ENCODE measurements at places on chromosomes 5 and 9. TPM values are rescaled to one million over a fixed set of nuclear protein-coding genes. Genes with fewer than 3 reads are reported as not detected.

Gene TEX48
- not detected for total RNA-seq

Gene LAMC3
- total RNA-seq: 7.3 TPM

Gene ENTREP1
- total RNA-seq: 3.8 TPM

GRCh38 chr5:154296525-154297159 lies 106.1 kb downstream of the GALNT10 start:
- DNase-seq: no peak
- H3K27me3 ChIP-seq: no peaks in the 10 kb centered on the region
- peaks cover 18% of the 10 kb centered on the region for H3K4me1 ChIP-seq
- H3K4me3 ChIP-seq: no peak overlapping the region

Measured in chondrocyte (in vitro differentiated cells).